Stimulated activated CD4-positive, alpha-beta T cell treated with anti-CD3 and anti-CD28 coated beads, TNF-alpha, amount 100 ng/mL, for 24 hours (primary cell): ENCODE measurements at places on chromosomes 7 and 10.

DNA sequence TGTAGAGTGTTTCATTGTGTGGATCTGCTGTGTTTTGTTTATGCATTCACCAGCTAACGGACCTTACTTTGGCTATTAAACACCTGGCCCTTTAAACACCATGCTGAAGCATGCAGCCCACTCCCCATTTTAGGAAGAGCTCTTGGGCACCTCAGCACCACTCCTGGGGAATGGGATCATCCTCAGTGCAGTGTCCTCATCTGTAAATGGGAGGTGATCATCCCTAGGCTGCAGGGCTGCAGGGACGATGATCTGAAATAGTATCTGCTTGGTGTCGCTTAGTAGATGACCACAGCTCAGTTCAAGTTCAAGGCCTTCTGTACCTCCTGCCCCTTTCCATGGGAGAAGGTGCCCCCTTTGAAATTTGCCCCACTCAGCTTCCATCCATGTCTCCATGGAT, 229.9 kb downstream of the TCF7L2 start:
- no peak for DNase-seq

DNA sequence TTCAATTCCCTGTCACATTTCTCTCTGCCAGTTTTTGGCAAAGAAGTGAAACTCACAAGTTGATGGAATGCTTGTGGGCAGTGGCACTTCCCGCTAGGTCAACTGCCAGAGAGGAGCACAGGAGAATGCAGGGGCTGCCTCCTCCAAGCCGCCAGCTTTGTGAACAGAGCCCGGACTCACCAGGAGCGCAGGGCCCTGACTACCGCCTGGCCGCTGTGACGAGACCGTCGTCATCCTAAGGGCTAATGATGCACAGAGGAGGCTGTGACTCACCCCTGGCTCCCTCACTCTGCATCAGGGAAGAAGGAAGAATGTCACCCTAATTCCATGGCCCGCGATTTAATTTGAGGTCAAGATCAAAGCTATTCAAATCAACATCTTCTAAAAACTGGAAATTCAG, 123.9 kb downstream of the TAX1BP1 start:
- DNase-seq: no peak

DNA sequence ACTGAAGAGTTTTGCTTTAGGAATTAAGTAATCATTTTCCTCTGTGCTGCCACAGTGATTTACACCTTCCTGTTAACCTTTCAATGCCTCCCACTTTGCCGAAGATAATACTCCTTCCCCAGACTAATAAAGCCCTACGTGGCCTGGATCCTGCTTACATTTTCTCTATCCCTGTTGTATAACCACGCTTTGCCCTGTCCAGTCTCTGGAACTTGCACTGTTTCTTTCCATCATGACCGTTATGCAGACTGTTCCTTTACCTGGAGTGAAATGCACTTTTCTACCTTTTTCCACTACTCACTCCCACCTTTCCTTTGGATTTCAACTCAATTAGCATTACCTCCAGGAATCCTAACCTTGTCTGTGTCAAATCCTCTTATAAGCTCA, 154.4 kb downstream of the PRKG1 start:
- DNase-seq: no peak

DNA sequence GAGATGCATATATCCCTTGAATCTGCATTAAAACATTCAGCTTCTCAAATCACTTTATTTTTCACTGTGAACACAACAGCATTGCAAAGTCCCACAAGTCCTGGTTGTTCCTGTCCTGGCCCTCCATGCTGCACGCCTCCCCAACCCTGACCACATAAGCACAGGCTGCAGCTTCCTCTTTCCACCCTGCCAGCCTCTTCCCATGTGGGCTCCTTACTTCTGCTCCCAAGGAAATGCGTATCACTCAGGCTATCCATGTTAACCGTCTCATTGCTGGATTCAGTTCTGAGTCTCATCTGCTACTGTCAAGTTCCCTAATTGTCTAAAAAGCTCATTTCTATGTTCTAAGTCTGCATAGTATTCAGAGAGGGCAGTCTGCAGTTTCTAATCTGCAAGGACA, 89.7 kb upstream of the ZPBP start:
- no peak for DNase-seq

- no peak for DNase-seq
Measured at GRCh38 chr10:122163174-122164022, 107.7 kb upstream of the BTBD16 start.

DNA sequence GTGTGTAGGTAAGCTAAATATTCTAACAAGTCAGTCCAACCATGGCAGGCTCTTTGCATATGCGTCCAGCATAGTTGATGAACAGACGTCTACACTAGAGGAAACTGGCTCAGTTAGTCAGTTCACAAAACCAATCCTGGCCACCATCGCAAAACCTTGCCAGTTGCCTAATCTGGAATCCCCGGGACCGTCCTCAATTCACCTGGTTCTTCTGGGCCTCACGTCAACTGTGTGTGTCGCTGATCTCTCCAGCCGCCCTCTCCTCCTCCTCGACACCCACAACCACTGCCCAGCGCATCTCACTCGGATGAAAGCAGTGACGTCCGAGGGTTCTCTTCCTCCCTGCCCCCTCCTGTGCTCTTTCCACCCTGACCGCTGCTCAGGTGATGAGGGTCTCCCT, 217.8 kb upstream of the SH2B2 start:
- no peak for DNase-seq
